ENCODE measurements at places on chromosomes 12 and 14.
A peak's percentile ranks its signal among the peaks of the same experiment; 100 is the strongest.

- DNase-seq = no peak
Observed at GRCh38 chr14:27927519-27927918, 839.1 kb upstream of the FOXG1 start.

DNA sequence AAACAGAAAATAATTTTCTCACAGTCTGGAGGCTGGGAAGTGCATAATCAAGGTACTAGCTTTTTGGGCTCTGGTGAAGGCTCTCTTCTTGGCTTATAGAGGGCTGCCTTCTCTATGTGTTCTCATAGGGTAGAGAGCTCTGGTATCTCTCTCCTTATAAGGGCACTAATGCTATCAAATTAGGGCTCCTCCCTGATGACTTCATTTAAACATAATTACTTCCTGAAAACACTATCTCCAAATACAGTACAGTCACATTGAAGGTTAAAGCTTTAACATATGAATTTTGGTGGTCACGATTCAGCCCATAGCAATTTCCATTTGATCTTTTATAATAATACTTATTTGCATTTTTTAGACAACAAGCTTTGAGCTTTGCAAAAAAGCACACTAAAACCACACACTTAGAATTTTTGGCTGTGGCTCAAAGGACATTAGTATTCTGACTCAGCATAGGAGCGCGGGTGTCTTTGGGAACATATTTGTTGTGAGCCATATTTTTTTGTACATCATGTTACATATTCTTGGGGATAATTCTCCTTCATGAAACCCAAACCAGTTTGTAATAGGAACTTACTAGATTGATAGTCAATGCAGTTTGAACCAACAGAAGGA is 808.1 kb upstream of the FBXO33 start:
- DNase-seq = no peak

DNA sequence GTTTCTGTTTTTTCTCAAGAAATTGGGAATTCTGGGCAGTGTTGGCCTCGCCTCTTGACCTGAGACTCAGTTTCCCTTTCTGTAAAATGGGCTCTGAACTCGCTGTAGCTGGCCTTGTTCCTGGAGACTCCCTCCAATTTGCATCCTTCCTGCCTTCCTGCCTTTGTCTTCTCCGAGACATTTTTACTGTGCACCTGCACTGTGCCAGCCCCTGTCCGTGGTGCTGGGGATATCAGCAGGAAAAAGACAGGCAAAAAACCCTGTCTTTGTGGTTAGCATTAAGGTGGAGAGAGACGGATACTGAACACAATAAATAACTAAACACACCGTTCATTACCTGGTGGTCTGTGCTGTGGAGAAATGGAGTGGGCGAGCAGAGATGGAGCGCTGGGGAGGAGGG is 129.8 kb downstream of the AACS start:
- DNase-seq = no peak

DNA sequence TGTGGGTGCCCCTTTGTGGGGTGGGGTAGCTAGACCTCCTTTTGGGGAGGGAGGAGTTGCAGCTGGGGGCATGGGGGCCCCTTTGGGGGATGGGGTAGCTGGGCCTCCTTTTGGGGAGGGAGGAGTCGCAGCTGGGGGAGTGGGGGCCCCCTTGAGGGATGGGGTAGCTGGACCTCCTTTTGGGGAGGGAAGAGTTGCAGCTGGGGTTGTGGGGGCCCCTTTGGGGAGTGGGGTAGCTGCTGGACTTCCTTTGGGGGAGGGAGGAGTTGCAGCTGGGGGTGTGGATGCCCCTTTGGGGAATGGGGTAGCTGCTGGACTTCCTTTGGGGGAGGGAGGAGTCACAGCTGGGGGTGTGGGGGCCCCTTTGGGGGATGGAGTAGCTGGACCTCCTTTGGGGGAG is 7.0 kb downstream of the NACA start:
- DNase-seq = no peak

GRCh38 chr12:6386491-6386890 is 2.5 kb downstream of the LTBR start:
- DNase-seq = no peak

DNA sequence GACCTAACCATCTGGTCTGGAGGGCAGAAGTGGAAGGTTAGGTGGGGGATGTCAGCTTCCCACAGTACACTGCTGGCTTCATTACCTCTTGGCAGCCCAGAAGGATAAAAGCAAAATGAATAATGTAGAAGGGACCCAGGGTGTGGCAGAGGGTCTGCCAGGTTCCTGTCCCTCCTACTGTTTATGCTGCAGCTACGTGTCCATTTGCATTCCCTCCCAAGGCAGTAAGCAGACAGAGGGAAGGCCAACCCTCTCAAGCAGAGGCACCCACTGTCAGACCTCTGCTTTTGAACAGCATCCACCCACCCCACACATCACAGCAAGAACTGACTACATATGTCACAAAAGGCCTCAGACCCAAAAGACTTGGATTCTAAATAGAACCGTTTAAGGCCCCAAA is 19.4 kb downstream of the MAX start:
- no peak for DNase-seq

DNA sequence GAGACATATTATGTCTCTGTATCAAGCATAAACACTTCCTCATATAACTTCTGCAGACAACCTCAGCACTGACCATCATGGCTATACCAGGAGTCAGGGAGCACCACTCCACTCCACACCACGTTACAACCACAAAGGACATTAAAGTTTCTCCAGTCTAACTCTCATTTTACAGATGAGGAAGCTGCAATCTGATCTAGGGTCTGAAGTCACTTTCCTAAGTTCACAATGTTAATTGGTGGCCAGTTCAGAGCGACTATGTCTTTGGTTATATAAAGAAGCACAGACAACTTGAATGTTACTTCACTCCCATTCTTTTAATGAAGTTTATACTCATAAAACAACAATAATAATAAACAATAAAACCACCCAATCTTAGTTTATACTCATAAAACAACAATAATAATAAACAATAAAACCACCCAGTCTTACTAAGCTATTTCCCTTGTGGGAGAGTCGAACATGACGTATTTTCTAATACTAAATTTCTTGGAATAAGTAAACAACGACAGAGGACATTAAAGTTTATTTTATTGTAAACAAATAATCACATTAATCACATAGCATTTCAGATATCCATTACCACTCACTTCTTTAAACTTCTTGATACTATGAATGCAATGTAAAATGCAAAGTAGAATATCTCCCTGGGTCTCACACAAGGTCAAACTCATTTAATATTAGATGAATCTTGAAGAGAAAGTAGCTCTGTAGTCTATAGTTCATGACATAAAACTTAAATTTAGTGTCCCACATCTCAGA is 72.4 kb upstream of the SSTR1 start:
- no peak for DNase-seq

- no peak for DNase-seq
Observed at GRCh38 chr12:88163371-88163770, 21.3 kb downstream of the TMTC3 start.

- no peak for DNase-seq
Observed at GRCh38 chr14:95207475-95208233, 50.3 kb upstream of the DICER1 start.

GRCh38 chr14:105484069-105484996 is 2.4 kb upstream of the CRIP1 start:
- peak; percentile 61 for DNase-seq

GRCh38 chr12:10392394-10392930 is 2.6 kb upstream of the KLRK1 start:
- DNase-seq = no peak

GRCh38 chr12:10562306-10562933 is 51.0 kb downstream of the MAGOHB start:
- peak; percentile 30 for DNase-seq

DNA sequence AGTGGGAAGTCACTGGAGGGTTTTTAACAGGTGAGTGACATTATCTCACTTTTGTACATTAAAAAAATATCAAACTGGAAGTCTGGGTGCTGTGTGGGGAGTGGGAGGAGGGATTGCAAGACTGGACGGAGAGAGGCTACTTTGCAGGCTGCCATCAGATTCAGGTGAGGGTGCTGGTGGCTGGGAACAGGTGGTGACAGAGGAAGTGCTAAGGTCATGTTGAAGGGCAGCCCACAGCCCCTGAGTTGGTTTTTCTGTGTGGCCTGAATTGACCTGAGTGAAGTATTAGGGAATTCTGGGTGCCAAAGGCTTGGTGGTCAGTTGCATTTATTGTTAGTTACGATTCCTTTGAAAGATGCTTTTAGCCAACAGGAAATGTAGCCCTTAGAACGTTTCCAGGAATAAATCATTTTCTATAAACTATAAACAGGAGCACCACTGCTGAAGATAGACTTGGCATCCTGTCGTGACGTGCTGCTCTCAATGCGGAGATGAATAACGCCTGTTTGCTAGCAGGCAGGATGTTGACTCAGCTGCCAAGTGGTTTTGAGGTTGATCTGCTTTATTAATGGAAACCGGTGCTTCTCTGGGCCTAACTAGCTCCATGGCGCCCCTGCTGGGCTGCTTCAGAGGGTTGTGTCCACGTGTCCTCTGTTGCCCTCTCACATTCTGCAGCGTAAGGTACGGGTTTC is 707.5 kb upstream of the TMEM132C start:
- peak; percentile 34 for DNase-seq

All from CD4-positive, alpha-beta T cell treated with Interleukin-6 at 100 ng/mL for 8 hours (primary cell).